ENCODE measurements at places on chromosomes 2 and 18.

- DNase-seq: no peak
Measured at GRCh38 chr2:187408926-187409325, 39.1 kb downstream of the CALCRL start.

- no peak for DNase-seq
Measured at GRCh38 chr2:52145005-52145404, 1113.1 kb upstream of the NRXN1 start.

DNA sequence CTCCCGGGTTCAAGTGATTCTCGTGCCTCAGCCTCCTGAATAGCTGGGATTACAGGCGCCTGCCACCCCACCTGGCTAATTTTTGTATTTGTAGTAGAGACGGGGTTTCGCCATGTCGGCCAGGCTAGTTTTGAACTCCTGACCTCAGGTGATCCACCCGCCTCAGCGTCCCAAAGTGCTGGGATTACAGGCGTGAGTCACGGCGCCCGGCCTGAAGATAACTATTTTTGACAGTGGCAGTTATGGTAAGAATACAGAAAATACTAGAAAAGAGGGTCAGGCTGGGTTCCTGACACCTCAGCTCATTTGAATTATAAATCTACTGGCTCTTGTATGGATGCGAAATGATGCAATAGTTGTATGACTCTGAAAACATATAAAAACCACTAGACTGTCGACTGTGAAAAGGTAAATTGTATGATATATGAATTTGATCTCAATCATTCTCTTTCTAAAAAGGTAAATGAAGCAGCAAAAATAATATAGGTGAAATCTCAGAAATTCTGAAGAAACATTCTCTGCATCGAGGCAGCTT, 11.1 kb upstream of the DGKD start:
- no peak for DNase-seq

DNA sequence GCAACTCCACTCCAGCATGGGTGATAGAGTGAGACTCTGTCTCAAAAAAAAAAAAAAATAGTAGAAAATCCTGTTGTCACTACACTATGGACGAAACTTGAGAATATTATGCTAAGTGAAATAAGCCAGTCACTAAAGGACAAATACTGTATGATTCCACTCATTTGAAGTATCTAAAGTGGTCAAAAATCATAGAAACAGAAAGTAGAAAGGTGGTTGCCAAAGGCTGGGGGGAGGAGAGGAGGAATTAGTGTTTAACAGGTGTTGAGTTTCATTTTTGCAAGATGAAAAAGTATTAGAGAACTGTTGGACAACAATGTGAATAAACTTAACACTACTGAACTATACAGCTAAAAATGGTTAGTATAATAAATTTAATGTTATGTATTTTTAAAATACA, 18.8 kb upstream of the RMP24 start:
- DNase-seq: no peak

All from activated CD8-positive, alpha-beta memory T cell treated with anti-CD3 and anti-CD28 coated beads for 1 hour (primary cell).